ENCODE measurements at places on chromosomes 12 and 14.

DNA sequence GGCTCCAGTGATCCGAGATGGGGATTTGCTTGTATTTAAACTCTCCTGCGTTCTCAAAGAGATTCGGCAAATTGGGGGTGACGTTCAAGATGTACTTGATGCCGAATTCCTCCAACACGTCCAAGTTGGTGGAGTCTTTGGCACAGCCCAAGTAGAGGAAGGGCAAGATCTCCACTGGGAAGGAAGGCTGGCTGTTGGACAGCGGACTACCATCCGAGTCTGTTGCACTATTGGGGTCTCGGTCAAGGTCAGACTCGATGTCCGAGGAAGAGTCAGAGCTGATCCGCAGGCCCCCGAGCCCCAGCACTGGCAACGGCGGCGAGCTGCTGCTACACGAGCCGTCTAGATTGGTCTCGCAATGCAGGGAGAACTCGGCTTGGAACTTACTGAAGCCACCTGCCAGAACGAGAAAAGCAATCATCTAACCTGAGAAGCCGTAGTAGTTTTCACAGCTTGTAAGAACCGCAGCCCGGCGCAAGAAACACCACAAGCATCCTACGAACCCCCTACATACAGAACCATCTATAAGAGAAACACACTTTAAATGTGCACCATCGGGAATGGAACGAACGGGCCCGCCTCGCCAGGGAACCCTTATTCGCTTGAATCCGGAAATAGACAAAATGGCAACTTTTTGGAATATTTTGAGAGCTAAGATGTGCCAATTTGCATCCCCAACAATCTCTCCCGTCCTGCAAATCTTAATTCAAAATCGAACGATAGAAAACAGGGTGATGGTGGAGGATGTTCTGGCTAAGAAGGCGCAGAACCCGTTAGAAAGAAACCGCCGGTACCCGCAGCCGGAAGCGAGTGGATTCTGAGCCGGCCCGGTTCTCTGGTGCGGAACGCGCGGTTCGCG lies 1.4 kb downstream of the DUSP6 start:
- no peak for DNase-seq

DNA sequence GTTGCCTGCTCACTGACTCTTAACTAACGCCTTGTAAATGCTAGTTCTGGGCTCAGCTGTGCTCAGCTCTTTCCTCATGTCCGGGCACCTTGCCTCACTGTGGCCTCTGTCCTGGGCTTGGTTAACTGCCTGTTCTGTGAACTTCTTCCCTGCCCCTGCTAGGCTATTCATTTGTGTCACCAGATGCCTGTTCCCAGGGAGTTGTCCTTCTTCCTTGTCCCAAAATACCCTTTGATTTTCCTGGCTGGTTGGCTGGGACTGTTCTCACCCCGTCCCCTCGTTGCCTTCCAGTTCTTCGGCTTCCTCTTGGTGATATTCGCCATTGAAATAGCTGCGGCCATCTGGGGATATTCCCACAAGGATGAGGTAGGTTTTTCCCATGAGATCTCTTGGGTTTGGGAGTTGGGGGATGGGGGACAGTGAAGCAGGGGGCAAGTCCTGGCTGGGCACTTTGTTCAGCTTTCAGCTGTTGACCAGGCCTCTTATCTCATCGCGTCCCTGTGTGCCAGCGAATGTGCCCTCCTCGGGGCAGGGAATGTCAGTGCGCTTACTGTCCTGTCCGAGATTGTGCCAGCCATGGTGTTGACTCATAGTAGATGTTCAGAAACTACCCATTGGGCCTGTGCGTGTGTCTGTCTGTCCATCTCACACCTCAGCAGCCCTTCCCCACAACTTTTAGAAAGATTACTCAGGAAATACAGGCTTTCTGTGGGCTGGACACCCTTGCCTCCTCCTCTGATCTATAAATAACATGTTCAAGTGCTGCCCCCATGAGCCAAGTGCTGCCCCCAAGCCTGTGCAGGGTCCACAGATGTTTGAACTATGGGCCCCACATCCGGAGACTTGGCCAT lies 33.1 kb downstream of the CD9 start:
- no peak for DNase-seq

- no peak for DNase-seq
These were observed 725.5 kb upstream of the FLRT2 start for GRCh38 chr14:84804468-84804867.

DNA sequence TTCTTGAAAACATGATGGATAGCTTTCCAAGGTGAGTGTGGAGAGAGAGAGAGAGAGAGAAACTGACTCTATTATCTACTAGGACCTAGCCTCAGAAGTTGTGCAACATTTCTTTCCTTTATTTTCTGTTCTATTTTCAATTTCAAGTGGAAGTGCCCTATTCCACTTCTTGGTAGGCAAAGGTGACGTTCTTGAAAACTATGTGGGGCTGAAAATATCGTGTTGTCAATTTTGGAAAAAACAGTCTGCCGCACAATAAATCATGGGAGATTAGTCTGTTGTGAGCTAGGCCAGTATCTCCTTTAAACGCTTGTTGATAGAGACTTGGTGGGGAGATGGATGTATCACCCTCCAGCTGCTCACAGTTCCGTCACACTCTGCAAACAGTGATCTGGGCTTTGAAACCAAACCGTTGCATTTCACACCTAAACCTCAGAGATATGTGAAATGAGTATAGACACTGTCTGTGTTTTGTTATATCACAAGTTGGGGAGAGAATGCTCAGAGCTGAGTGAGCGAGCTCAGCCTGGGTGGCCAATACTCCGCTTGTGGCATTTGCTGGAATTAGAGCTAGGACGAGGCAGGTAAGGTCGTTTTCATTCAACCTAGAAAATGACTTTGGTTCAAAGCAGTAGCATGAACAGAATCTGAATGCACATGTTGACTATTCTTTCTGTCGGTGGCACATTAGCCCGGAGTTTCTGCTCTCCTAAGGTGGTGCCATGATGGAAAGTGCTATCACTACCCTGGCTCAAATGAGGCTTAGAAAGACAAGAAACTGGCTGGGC lies 75.1 kb upstream of the ST8SIA1 start:
- no peak for DNase-seq
